NCI-H1417 treated with DMSO at 0.1 percent for 48 hours (cell line): ENCODE measurements at places on chromosomes 11 and 22.

GRCh38 chr11:10076458-10077141 is 217.4 kb downstream of the SBF2 start:
- no peak for DNase-seq

DNA sequence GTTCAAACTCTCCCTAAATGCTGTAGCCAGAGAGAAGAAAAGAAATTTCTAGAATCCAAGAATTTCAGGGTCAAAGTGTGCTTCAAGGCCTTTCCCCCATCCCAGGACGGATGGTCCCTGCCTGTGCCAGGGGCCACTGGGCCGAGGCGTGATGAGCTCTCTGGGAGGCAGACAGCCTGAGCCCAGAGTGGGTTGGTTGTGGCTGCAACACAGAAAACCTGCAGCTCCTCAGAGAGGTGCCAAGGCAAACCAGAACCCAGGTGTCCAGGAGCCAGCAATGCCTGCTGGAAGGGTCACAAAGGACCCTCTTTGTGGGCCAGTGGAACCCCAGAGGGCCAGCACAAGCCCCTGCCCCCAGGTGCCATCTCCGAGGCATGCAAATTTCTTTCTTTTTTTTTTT is 2.6 kb upstream of the APOL6 start:
- DNase-seq: no peak

DNA sequence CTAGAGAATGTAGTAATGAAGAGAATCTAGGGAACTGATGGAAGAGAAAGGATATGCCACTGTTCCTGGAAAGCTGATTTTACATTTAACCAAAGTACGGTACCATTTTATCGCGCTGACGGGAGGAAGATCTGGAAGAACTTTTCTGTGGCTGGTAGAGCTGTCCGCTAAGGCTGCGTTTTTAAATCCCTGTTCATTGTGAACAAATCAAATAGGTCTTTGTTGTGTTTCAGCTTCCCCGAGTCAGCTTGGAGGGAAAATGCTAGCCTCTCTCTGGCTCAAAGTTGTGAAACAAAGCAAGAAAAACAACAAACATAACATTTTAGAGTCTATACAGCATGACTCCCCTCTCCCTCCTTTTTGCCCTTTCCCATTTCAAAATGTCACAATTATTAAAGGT is 34.4 kb downstream of the FBXO7 start:
- no peak for DNase-seq

- no peak for DNase-seq
Measured at GRCh38 chr22:29478326-29479276, 1.4 kb upstream of the NEFH start.

GRCh38 chr11:133656082-133656635 is 123.9 kb upstream of the OPCML start:
- no peak for DNase-seq

DNA sequence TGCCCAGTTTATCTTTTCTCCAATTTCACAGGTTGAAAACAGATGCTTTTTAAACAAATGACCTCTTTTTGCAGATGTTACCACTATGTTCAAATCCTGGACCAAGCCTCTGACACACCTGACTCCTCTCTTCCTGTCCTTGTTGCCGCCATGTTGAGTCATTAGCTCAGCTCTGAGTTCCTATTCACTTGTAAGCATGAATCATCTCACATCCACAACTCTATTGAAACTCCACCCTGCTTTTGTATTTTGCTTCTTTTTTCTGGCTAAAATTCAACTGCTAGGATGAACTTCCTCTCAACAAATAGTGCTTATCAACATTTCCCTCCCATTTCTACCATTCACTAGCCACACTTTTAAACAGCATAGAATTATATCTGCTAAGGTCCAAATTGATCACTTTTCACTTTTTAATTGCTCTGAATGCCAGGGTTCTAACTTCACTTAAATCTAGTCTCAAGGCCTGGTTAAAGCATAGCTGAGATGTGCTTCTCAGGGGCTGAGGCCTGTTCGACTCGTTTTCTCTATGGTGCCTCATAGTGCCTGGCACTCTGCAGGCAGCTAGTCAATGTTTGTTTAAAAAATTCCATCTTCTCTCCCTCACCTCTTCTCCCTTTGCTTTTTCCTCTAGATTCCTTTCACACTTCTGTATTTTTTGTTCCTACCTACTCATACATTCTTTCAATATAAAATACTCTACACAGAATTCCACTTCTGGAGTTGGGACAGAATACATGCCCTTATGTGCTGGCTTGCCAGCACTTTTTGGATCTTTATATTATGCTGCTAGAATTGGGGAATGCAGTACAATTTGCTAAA is 3.9 kb downstream of the JOSD1 start:
- no peak for DNase-seq

GRCh38 chr22:45212992-45213751 is 27.5 kb downstream of the KIAA0930 start:
- no peak for DNase-seq

DNA sequence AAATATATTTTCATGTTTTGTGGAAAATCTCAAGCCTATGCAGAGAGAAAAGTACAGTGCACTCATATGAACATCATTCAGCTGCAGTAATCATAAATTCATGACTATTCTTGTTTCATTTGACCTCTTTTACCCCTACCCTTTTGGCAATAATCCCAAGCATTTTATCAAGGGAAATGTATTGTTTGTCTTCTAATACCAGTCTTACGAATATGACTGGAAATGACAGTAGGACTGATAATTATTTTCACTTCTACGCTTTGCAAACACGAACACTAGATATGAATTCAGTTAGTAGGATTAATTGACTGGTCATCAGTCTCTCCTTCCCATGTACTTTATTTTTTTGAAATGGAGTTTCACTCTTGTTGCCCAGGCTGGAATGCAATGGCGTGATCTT is 90.3 kb downstream of the MTMR3 start:
- no peak for DNase-seq

- DNase-seq: no peak
Measured at GRCh38 chr11:11513422-11513821, 108.4 kb downstream of the GALNT18 start.

GRCh38 chr22:43534916-43535315 is 123.1 kb downstream of the MPPED1 start:
- DNase-seq: no peak

GRCh38 chr11:1229471-1230120 is 6.7 kb downstream of the MUC5B start:
- DNase-seq: no peak

DNA sequence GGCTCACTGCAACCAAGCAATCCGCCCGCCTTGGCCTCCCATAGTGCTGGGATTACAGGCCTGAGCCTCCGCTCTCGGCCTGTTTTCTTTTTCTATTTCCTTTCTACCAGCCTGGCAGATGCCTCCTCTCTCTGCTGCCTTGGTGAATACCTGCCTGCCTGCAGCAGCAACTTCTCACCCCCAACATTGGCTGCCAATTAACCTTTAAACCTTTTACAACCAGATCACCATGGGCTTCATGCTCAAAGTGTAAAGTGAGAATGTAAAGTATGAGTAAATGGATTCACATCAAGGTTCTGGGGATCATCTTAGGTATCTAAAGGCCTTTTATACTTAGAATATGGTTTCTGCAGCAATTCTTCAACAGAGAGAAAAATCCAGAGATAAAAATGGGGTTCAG is 13.0 kb upstream of the FCHSD2 start:
- no peak for DNase-seq

GRCh38 chr11:86818462-86819192 is 18.3 kb downstream of the PRSS23 start:
- DNase-seq: peak; percentile 59

- DNase-seq: no peak
Measured at GRCh38 chr11:17923217-17923616, 89.6 kb downstream of the SERGEF start.

DNA sequence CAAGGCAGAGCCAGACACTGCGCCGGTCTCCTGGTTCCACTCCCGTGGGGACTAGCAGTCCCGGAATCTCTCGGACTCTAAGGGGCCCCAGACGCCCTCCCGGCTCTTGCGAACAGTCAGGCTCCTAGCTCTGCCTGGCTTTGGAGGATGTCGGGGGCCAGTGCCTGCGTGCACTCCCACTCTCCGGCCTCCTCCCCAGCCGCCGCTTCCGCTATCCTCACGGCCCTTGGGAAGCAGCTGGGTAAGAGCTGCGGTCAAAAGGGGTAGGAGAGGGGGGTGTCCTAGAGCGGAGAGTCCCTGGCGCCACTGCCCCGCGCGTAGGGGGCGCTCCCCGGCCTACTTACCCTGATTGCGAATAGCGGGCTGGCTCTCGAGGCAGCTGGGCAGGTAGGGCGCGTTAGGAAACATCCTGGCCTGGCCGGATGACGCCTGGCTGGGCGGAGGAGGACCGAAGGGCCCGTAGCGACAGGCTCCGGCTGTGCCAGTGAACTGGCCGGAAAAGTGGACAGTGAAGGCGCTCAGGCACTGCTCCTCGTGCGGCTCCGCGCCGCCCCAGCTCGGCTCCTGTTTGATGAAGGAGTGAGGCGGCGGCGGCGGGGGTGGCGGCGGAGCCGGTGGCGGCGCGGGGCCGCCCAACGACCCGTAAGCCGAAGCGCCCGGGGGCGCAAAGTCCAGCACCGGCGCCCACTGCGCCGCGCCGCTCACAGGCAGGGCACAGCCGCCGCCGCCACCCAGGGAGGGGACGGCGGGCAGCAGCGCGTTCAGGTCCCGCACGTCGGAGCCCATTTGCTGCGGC is 785 bp downstream of the WT1 start:
- DNase-seq: no peak
